ENCODE measurements at places on chromosomes 1 and 21. TPM values are rescaled to one million over a fixed set of nuclear protein-coding genes. Genes with fewer than 3 reads are reported as not detected.
A peak's percentile ranks its signal among the peaks of the same experiment; 100 is the strongest.

DNA sequence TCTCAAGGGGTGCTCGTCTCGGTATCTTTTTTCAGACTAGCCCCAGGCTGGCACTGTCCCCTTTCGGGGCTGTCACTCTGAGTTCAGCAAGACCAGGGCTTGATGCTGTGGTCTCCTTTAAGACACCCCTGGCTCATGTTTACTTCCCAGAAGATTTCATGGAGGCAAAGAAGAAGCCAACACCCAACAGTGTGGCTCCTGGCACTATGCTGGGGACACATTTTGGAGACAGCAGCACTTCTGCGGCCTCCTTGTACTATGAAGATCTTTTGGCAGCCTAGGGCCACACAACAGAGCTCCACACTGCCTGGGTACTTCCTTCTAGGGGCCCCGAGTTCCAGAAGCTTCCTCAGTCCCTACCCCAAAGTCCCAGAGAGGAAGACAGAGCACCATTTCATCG is 24.6 kb downstream of the ECE1 start:
- peaks cover 11% of the 10 kb centered on the region for H3K36me3 ChIP-seq
- peak overlapping the region; percentile 19 for H3K27ac ChIP-seq
- no peak overlapping the region for H3K4me3 ChIP-seq
- DNase-seq, result no peak

COX20 gene
- total RNA-seq, result 24.0 TPM

DNA sequence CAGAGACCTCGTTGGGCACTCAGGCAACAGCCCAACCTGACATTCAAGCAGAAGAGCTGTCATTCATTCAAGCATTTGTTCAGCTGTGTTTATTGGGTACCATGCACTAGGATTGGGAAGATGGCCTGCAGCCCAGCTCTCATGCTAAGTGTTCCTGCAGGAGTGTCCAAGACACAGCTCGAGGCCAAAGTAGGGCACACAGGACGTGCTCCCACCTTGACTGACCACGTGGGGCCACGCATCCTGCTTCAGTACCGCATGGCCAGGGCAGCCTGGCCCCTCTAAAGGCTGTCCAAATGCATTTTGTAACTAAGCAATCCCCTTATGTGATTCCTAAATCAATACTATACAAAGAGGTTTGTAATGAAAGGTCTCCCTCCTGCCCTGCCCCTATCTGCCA is 9.7 kb downstream of the PYCR2 start:
- peaks cover 4% of the 10 kb centered on the region for H3K36me3 ChIP-seq
- peaks cover 22% of the 10 kb centered on the region for H3K4me1 ChIP-seq
- peak overlapping the region; percentile 69 for H3K27ac ChIP-seq
- H3K4me3 ChIP-seq, result no peak overlapping the region
- no peak for DNase-seq
- peaks cover 4% of the 10 kb centered on the region for H3K27me3 ChIP-seq

GRCh38 chr1:177165069-177165439 is 542 bp upstream of the ASTN1 start:
- no peak for DNase-seq
- peaks cover 23% of the 10 kb centered on the region for H3K27me3 ChIP-seq
- H3K27ac ChIP-seq, result no peak overlapping the region

DNA sequence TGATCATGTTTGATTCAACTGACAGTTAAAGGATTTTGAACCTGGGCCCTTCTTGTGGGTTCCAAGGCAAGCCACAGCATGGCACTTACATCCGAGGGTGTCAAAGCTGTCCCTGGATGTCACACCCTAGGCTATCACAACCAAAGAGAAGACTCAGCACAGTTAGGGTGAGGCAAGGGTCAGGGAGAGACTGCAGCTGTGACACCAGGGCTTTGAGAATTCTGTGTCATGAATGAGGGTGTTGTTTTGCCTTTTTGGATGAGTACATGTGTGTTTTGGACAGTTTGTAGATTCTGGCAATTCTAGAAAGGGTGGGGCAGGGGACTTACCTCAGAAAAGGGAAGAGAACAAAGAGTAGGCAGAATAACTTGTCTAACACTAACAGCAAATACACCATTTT is 37.8 kb upstream of the ZNF326 start:
- DNase-seq, result no peak
- peaks cover 29% of the 10 kb centered on the region for H3K4me1 ChIP-seq
- no peak overlapping the region for H3K27ac ChIP-seq
- peak overlapping the region; percentile 2 for H3K4me3 ChIP-seq
- H3K36me3 ChIP-seq, result peaks cover 4% of the 10 kb centered on the region

DNA sequence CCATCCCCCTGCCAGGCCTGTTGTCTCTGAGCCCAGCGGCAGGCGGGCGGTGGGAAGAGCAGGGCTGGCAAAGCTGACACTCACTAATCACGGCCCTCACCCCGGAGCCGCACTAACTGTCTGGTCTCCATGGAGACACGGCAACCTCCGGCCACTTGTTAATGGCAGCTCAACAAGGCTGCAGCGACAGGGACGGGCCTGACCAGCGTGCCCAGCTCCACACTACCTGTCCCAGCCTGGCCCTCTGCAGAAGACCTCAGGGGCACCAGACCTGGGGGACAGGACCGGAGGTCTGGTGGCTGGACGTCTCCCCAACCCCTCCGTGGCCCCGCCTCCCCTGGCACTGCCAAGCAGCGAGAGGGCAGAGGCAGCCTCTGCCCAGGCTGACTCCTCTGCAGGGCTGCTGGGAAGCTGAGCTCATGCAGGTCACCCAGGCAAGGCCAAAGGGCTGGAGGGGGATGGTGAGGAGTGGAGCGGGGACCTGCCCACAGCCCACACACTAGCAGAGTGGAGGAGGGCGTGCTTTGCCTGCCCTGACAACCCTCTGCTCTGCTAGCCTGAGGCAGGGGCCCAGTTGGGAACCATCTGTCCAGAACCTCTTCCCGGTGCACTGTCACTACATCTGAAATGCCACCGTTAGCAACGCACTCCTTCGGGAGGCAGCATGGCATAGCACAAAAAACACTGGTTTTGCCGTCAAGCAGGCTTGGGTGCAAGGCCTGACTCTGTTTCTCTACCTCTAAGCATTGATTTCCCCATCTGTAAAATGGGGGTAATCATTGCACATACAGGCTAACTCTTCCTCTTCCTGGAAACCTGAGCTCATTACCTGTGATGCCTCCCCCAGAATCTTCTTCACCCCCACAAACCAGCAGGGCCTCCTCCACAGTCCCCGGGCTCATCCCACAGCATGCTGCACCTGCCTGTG is 29.6 kb upstream of the WASF2 start:
- no peaks in the 10 kb centered on the region for H3K36me3 ChIP-seq
- no peak overlapping the region for H3K4me3 ChIP-seq
- DNase-seq, result peak; percentile 57
- H3K27ac ChIP-seq, result peak overlapping the region; percentile 78
- H3K4me1 ChIP-seq, result peaks cover 75% of the 10 kb centered on the region

DNA sequence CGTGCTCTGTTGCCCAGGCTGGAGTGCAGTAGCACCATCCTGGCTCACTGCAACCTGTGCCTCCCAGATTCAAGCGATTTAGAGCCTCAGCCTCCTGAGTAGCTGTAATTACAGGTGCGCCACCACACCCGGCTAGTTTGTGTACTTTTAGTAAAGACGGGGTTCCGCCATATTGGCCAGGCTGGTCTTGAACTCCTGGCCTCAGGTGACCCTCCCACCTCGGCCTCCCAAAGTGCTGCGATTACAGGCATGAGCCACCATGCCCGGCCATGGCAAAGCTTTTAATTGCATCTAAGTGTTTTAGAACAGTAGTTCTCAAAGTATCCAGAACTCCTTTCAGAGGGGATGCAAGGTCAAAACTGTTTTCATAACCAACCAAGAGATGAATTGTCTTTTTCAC is 25.1 kb upstream of the IFNGR2 start:
- peaks cover 12% of the 10 kb centered on the region for H3K4me1 ChIP-seq
- no peak overlapping the region for H3K27ac ChIP-seq
- H3K36me3 ChIP-seq, result no peaks in the 10 kb centered on the region
- no peaks in the 10 kb centered on the region for H3K27me3 ChIP-seq
- no peak for DNase-seq

DNA sequence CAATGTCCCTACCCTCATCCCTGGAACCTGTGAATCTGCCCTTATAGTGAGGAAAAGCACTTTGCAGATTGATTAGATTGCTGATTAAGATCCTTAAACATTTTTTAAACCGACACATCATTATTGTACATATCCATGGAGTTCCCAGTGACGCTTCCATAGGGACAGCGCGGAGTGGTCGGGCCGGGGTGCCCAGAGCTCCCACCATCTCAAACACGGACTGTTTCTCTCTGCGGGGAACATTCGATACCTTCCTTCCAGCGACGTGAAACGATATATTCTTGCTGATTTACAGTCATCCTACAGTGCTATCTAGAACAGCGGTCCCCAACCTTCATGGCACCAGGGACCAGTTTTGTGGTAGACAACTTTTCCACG is 4.0 kb downstream of the KRTAP10-12 start:
- H3K36me3 ChIP-seq, result no peaks in the 10 kb centered on the region
- no peak for DNase-seq
- H3K27ac ChIP-seq, result no peak overlapping the region
- H3K4me3 ChIP-seq, result no peak overlapping the region

MKNK1 gene
- total RNA-seq, result 30.9 TPM

GRCh38 chr1:188762166-188762743 is 1715.4 kb downstream of the BRINP3 start:
- no peak overlapping the region for H3K4me3 ChIP-seq
- H3K27me3 ChIP-seq, result no peaks in the 10 kb centered on the region
- peaks cover 6% of the 10 kb centered on the region for H3K4me1 ChIP-seq
- no peaks in the 10 kb centered on the region for H3K36me3 ChIP-seq
- no peak overlapping the region for H3K27ac ChIP-seq

GRCh38 chr1:148435406-148435805 is 47.7 kb downstream of the PPIAL4G start:
- H3K36me3 ChIP-seq, result peaks cover 13% of the 10 kb centered on the region
- H3K27me3 ChIP-seq, result no peaks in the 10 kb centered on the region
- no peak overlapping the region for H3K27ac ChIP-seq
- no peak for DNase-seq
- H3K4me1 ChIP-seq, result peaks cover 4% of the 10 kb centered on the region

DNA sequence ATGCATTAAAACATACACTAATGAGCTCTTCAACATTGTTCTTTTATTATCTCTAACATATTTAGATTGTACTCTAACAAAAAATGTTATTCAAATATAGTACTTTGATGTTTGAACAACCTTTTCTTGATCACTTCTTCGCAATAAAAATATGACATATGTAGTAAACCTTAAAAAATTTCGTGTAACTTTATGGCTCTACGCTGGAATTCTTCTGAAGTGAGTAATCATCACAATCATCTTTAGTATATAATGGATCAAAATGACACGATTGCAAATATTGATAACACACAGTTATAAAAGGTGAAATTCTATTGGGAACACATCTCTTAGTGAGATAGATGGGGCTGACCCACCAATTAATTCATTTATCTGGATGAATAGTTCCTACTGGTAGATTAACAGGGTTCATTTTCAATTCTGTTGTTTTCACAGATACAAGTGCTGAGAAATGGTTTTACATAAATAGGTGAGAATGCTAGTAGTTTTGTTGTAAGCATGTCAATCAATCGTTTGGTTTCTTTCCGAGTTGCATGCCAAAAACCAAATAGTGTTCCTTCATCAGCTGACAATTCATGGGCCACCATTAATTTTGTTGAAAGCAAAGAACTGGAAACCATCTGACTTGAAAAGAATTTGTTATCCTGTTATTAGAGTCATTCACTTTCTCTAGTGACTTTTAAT is 1.5 kb upstream of the ZMPSTE24 start:
- peaks cover 5% of the 10 kb centered on the region for H3K36me3 ChIP-seq
- H3K4me1 ChIP-seq, result peaks cover 20% of the 10 kb centered on the region

SPATA45 gene
- 0.68 TPM for total RNA-seq

CHI3L1 gene
- total RNA-seq, result not detected

GRCh38 chr1:53604291-53604919 is 134.6 kb downstream of the GLIS1 start:
- H3K4me1 ChIP-seq, result no peaks in the 10 kb centered on the region
- no peaks in the 10 kb centered on the region for H3K36me3 ChIP-seq
- H3K27me3 ChIP-seq, result no peaks in the 10 kb centered on the region

DNA sequence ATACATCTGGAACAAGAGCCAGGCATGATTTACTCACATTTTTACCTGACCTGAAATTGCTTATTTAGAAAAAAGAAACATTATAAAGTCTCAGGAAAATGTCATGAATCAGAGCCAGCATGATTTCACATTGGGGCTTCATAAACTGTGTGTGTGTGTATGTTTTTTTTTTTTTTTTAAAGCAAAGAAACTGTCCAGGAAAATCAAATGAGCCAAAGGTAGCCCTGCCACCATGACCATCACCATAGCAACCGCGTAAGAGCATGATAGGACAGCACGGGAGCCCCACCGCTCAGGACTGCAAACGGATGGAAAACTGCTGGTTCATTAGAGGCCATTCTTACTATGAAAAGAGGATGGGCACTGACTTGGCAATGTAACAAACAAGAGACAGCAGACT is 139.2 kb downstream of the NTMT2 start:
- H3K36me3 ChIP-seq, result no peaks in the 10 kb centered on the region
- DNase-seq, result no peak
- no peak overlapping the region for H3K27ac ChIP-seq
- no peak overlapping the region for H3K4me3 ChIP-seq

DNA sequence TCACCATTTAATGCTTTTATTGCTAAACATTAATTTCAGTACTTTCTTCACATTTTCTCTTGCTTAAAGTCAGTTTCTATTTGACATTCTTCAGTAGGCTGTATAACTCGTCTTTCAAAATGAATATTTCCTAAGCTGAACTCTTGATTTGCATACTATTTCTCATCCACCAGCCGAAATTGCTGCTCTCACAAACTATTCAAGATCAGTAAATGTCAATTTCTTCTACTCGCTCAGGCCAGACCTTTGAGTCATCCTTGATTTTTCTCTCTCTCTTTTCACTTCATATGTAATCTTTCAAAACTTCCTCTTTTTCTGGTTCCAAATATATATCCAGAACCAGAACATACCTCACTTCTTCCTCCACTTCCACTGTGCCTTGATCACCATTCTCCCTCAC is 990.0 kb downstream of the KCNT2 start:
- no peak overlapping the region for H3K4me3 ChIP-seq
- no peaks in the 10 kb centered on the region for H3K27me3 ChIP-seq
- H3K36me3 ChIP-seq, result peaks cover 3% of the 10 kb centered on the region
- peaks cover 3% of the 10 kb centered on the region for H3K4me1 ChIP-seq
- DNase-seq, result no peak
- H3K27ac ChIP-seq, result no peak overlapping the region

BCL2L15 gene
- 0.84 TPM for total RNA-seq

- H3K4me1 ChIP-seq, result peaks cover 30% of the 10 kb centered on the region
- no peaks in the 10 kb centered on the region for H3K36me3 ChIP-seq
- H3K27me3 ChIP-seq, result no peaks in the 10 kb centered on the region
- peak overlapping the region; percentile 39 for H3K4me3 ChIP-seq
Measured at GRCh38 chr1:154943649-154944400, 7.3 kb upstream of the PMVK start.

- H3K27ac ChIP-seq, result no peak overlapping the region
- H3K4me3 ChIP-seq, result no peak overlapping the region
- peaks cover 7% of the 10 kb centered on the region for H3K4me1 ChIP-seq
Measured at GRCh38 chr1:185412385-185413087, 95.5 kb upstream of the IVNS1ABP start.

DNA sequence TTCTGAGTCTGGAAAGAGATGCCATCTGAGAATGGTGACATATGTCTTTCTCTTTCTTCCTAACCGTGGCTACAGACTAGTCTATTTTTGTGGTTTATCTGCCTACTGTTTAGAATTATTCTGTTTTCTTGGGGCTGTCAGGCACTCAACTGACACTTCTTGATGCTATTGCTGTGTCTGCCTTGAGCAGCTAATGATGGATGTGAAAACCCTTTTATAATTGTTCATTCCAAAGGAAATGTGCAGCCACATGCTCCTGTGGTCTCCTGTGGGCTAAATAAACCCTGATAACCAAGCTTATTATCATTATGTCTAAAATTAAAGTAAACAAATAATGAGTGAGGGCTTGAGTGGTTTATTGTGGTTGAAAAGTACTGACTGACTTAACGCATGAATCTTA is 52.7 kb upstream of the CXADR start:
- no peak for DNase-seq
- no peaks in the 10 kb centered on the region for H3K36me3 ChIP-seq
- H3K4me1 ChIP-seq, result peaks cover 15% of the 10 kb centered on the region
